Omental fat pad (tissue), 4 donors: ENCODE measurements at places on chromosomes 7 and 10. TPM values are rescaled to one million over a fixed set of nuclear protein-coding genes. Genes with fewer than 3 reads are reported as not detected.

ADRB1 gene
- total RNA-seq, result 4.3 TPM

GRCh38 chr10:78291722-78292121 lies 258.1 kb downstream of the RPS24 start:
- DNase-seq, result no peak

DNA sequence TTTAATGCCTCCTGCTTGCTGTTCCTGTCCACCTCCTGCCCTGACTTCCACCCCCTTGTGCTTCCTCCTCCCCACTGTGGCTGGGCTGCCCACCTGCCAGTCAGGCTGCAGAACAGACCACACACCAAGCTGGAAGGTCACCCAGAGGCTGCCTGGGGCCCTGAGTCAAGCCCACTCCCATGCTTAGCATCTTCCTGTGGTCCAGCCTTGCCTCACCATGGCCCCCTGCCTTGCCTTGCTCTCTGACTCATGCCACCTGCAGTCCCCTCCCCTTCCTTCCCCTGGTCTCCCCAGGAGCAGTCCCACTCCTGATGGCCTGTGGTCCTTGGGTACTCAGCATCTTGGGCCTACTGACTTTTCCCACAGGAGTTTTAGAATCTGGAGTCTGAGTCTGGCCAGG lies 2.3 kb downstream of the CLEC2L start:
- no peak for DNase-seq

DNA sequence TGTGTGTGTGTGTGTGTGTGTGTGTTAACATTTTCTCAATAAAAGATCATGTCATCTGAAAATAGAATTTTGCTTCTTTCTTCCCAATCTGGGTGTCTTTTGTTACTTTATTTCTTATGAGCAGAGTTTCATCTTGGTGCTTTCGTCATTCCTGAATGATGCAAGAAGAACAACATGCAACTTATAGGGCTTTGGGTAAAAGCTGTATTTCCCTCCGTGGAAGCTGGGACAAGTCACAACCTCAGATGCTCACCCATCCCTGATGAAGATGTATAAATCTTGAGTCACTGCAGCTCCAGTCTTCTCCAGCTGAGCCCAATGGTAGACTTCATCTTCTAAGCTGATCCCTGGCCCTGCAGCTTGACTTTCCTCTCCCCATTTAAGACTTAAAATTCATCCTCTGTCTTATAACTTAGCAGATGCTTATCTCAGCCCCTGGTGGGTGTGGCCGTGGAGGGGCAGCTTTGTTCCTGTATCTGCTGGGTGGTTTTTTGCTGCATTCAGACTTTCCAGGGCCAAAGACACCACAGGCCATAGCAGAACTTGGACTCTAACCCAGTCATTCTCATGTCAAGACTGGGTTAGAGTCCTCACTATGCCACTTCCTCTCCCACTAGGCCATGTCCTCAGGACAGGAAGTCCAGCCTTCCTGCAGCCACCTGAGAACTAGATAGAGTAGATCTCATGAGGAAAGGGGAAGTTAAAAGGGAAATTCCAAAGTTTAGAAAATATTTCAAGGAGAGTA lies 356.4 kb downstream of the TNS3 start:
- DNase-seq, result no peak

UPK3B gene
- 44.3 TPM for total RNA-seq

- DNase-seq, result no peak
These were observed 26.3 kb upstream of the COL1A2 start for GRCh38 chr7:94368371-94368791.

FGFR2 gene
- total RNA-seq, result 2.4 TPM

- no peak for DNase-seq
These were observed 131.8 kb upstream of the HABP2 start for GRCh38 chr10:113420733-113421675.

GRCh38 chr10:93376372-93377293 lies 105.5 kb downstream of the MYOF start:
- no peak for DNase-seq

DNA sequence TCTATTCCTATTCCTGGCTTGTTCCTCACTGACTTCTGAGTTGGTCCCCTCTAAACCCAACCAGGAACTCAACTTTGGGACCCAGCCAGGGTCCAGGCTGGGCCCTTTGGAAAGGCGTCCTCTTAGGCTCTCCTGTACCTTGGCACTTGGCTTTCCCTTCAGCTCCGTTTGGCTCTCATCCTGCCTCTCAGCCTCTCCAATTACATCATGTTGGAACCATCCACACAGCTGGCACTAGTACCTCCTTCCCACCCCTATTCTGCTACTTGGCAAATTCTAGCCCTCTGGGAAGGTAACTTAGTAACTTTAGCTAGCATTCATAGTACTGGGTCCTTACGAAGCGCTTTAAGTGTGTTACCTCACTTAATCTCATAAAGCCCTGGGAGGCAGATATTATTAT lies 205.3 kb upstream of the HABP2 start:
- no peak for DNase-seq

NRF1 gene
- 11.7 TPM for total RNA-seq

DNA sequence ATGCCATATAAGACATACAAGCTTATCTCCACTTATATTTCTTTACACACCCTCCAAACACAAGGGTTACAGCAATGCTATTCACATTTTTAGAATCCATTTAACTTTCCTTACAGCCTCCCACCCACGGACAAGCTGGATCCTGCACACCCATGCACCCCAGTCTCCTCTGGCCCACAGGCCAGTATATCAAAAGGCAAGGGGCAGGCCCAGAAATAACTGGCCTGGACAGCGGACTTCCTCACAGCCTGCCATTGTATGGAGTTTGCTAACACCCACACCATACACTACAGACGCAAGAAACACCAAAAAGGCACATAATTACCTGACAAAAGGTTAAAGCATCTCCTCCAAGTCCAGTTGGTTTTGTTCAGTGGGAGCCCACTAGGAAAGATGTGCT lies 12.0 kb downstream of the HOXA4 start:
- no peak for DNase-seq

VWC2 gene
- 0.06 TPM for total RNA-seq

- DNase-seq, result no peak
These were observed 423.5 kb upstream of the IGFBP3 start for GRCh38 chr7:46344533-46344932.
